Right hindlimb (tissue), 1 donor: ENCODE measurements at places on chromosomes 6 and 20.

DNA sequence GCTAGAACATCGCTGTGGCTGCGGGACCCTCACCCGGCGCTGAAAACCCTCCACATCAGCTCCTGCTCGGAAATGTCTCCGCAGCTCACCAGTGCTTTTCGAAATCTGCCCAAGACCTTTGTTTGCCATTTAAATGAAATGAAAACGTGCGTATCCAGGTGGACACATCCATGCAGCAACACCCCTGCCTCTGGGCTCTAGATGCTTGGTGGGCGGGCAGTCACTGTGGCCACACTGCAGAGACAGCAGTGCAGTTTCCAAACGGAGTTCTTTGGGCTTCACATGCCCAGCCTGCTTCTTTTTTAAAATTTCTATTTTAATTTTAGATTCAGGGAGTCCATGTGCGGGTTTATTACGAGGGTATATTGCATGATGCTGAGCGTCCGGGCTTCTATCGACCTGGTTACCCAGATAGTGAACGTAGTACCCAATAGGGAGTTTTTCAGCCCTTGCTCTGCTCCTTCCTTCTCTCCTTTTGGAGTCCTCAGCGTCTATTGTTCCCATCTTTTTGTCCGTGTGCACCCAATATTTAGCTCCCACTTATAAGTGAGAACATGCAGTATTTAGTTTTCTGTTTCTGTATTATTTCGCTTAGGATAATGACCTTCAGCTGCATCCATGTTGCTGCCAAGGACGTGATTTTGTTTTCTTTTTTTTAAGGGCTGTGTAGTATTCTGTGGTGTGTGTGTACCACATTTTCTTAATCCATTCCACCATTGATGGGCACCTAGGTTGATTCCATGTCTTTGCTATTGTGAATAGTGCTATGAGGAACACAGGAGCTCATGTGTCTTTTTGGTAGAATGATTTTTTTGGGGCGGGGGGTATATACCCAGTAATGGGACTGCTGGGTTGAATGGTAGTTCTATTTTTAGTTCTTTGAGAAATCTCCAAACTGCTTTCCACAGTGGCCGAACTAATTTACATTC is 4.8 kb upstream of the TUBB2B start:
- no peak for DNase-seq

- no peak for DNase-seq
These were observed 491.1 kb downstream of the UTRN start for GRCh38 chr6:144776031-144776819.

- no peak for DNase-seq
These were observed 157.2 kb downstream of the SIM1 start for GRCh38 chr6:100307561-100307960.

DNA sequence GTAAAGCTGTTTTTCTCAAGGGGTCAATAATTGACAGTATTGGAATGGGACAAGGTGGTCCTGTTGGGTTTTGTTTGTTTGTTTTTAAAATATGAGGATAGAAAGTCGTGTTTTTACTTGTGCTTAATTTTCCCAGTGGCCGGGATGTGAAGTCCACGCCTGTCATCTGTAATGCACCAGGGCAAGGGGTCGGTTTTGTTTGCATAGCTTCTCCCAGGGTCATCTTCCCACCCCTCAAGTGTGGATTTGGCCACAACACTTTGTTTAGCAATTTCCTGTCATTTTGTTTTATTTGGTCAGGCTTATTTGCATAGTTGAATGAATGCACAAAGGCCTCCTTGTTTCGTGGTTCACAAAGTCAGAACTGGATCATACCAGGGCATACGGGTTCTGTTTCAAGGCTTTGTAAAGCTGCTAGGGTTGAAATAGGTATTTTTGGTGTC is 29.8 kb downstream of the SYNJ2 start:
- DNase-seq = no peak

- DNase-seq = peak; percentile 30
These were observed 128.7 kb downstream of the RIN2 start for GRCh38 chr20:19886661-19887288.

GRCh38 chr6:146868671-146869209 is 270.0 kb downstream of the ADGB start:
- no peak for DNase-seq

DNA sequence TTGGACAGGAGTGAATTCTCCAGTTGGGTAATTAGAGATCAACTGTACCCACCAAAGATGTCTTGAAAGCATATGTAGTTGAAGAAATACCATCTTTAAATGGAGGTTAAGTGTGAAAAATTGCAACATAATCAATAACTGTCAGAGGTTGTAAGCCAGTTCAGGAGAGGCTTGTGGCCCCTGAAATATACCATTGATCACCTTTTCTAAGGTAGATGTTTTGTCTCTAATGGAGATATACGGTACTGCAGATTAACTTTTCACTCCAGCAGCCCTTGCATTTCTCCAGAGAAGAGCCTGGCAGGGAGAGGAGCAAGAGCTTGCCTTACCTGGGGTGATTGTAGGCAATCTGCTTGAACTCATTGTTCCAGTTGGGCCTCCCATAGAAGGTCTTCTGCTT is 48.8 kb downstream of the NOX3 start:
- no peak for DNase-seq

DNA sequence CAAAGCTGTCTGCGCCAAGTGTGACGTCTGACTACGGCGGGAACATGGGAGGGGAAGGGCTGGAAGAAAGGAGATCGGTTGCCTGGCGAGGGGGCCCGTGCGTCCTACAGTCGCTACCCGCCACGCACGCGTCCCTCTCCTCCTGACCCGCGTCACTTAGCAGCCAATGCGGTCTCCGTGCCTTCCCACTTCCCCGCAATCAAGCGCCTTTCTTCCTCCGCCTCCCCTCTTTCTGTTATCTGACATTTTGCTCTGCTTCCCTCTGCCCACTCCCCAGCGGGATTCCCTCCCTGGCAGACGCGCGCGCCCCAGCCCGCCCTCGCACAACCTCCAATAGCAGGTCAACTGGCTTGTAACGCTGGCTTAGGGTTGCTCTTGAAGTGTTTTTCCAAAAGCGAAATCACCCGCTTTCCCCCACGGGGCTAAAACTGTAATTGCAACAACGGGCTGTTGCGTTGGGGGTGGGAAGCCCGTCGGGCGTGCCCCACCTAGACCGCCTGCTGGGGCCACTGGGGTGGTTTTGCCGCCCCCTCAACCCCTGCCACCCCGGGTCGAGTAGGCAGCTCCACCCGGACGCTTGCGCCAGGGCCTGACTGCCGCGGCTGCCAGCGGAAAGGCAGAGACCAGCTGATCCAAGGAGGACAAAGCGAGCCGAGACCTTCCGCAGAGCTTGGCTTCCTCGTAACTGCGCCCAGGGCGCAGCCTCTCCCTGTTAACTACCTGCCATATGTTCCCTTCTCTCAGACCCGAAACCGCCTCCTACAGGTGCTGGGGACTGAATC is 6.2 kb upstream of the SOX4 start:
- DNase-seq = peak; percentile 88

DNA sequence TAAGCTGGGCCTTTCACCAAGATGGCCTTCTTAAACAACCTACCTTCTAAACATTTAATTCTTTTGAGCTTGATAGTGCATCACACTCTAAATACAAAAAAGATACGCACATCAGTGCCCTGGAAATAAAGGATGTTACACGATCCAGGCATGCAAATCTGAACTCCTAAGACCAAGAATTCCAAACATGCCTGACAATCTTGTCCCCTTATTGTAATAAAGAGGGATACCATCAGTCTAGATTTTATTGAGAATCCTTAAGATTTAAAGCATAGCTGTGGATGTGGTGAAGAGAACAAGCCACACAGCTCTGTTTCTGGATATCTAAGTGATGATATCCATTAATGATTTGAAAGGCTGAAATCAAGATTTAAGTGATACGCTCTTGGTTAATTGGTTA is 13.0 kb downstream of the ZNF451 start:
- DNase-seq = no peak

- no peak for DNase-seq
These were observed 32.9 kb downstream of the TMEM244 start for GRCh38 chr6:129828229-129828628.

DNA sequence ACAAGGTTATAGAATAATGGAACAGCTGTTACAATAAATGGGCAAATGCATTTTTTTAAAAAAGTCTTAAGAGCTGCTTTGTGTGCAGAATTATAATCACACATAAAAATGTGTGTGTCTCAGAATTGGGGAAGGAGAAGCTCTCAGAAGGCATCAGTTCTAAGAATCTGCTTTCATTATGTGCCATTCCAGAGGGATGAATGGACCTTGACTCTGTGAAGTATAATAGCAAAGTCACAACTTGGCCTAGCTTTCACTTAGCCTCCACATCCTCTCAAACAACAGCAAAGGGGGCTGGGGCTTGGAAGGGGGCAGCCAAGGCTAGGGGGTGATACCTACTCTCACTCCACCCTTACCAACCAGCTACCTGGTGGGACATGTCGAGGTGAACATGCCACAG is 265.0 kb downstream of the CDC5L start:
- DNase-seq = no peak

DNA sequence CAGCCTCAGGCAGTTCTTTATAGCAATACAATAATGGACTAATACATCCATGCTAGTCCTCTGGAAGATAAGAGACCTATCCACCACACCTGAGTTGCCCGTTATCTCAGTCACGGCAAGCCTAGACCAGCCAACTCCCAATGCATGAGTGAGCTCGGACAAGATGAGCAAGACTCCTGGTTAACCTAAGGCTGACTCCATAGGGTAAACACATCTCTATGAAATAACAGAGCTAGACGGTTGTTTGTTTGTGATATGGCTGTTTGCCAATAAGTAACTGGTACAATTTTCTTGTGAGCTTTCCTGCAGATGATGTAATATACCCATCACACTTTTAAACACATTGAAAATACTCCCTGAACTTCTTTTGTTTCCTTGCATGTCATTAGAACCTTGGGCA is 70.6 kb upstream of the PHACTR1 start:
- no peak for DNase-seq

DNA sequence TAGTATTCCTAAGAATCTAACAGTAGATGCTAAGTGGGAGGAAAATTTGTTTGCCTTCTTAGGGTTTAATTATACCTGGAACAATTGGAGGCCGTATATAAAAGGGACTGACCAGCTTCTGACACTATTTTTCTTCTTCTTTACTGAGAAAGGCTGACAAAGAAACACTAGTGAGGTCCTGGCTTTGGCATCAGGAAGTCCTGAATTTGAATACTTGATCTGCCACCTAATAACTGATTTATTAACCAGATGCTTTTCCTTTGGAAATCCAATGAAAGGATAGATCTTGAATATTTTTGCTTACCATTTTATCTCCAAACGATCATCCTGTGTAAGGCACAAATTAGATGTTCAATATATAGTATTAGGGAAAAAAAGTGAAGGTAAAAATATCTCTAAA is 382.5 kb downstream of the CENPW start:
- no peak for DNase-seq

DNA sequence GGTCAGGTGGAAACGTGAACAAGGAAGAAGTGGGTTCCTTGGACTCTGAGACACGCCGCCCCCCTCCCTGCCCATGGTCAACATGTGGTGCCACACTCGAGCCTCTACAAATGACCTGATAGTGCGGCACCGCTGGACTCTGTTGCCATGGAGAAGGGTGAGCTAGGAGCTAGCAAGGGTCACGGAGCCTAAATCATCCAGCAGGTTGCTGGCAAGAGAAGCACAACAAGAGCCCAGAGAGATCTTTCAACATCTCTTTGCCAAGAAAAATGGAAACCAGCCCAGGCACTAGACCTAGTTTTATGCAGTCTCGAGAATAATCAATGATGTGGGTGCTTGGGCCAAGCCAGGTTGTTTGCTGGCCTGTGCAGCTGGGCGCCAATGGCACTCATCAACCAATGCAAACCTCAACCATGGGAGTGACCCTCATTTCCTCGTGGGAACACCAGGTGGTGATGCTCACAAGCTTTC is 69.5 kb downstream of the NOL4L start:
- no peak for DNase-seq

DNA sequence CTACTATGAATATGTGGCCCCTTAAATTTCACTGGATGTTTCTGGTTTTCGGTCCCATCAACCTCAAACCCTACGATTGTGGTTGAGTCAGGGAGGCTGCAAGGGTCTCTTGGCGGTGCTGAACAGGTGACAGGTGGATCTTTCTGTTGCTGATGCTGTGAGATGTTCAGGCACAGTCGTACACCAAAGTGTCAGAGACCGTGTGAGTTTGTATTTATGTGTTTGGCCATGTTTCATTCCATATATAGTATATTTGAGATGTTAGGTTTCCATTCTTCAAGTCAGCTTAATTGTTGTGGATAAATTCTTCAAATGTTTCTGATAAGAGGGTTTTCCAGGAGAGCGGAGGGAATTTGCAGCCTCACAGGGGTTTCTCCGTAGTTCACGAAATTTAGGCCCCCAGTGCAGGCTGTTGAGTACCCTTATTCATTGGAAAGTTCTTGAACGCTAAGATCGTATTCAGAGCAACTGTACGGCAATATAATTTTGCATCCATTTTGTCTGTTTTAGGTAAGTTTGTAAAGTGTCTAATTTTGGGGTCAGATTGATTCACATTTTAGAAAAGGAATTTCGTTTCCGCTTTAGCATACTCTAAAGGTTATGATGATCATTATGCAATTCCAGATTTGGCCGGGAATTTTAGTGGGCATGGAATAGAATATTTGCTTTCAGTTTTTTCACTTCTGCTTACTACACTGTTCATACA is 1.2 kb downstream of the TAB2 start:
- peak; percentile 25 for DNase-seq

- DNase-seq = no peak
These were observed 96.4 kb downstream of the AIG1 start for GRCh38 chr6:143157131-143157530.

DNA sequence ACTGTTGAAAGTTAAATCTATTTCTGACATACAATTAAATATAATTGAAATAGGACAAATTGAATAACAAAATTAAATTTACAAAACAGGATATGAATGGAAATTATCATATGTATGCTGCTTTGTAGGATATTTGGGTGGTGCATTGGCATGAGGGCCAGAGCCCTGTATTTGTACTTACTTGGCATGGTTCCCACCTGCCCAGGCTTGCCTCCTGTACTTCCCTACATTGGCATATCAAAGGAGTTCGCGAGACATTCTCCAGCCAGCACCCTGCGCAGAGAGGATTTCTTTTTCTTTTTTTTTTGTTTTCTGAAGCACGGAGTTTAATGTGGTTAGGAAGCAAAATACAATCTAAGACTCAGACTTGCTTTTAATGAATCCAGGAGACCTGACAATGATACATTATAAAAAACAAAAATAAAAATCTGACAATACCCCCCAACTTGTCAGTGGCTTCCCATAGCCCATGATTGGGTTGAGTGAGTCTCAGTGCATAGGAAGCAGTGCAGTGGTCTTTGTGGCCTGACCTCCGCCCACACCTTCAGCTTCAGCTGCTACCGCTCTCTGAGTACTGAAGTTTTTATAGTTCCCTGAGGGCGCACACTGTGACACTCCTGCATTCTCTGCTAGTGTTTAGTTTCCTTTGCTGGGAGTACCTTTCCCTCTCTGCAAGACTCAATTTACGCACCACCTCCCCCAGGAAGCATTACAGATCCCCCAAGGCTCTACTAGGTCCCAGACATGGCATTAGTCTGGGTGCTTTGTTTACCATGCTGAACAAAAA is 440.8 kb downstream of the UTRN start:
- no peak for DNase-seq

- DNase-seq = no peak
These were observed 48.5 kb downstream of the FYN start for GRCh38 chr6:111824608-111825337.

GRCh38 chr20:52536841-52537400 is 345.3 kb upstream of the ZFP64 start:
- no peak for DNase-seq

- DNase-seq = no peak
These were observed 7.3 kb upstream of the NAA20 start for GRCh38 chr20:20009784-20010253.

GRCh38 chr6:32967151-32968091 is 973 bp upstream of the BRD2 start:
- DNase-seq = no peak

GRCh38 chr6:13992417-13993055 is 67.8 kb downstream of the RNF182 start:
- no peak for DNase-seq
